ENCODE measurements at places on chromosomes 3 and 15.

DNA sequence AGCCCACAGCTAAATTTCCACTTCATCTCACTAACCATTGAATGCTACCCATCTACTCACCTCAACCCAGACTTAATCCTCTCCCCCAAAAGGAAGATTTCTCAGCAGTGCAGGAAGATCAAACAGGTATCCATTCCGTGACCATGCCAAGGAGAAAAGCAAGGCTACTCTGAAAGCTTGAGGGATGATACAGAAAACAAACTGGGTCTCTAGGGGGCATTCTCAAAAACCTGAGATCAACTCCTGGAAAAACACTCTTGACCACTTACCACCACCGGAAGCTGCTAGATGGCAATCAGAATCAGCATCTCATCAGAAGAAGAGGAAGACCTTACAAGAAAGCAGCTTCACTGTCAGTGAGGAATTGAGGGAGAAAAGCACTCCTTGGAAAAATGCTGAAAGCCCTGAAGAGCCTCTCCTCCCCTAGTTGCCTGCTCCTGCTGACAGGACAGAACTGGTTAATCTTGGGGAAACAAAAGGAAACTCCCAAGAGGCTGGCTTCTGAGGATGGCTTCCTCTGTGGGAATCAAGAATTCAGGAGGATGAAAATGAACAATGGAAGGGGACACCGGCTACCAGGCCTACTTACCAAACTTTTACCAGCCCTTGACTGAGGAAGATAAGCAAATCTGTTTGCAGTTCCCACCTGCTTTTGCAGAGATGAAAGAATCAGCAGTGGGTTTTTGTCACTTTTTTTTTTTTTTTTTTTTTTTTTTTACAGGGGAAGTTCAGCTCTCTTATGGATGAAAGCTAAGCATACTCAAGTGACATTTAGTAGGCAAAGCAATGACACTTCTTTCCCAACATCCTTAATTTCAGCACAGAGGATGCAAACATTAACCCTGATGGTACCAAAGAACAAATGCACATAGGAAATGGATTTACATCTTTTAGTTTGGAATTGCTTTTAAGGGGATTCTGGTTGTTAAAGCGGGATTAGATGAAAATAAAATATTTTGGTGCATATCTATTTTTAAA lies at the start of gene ATP8B4:
Gene ATP8B4, minus strand, starts transcription at position 171 of the 978 bp plus-strand sequence. CDS start 12,267 bp downstream, outside the sequence.
- no peak for DNase-seq

- DNase-seq: no peak
Observed at GRCh38 chr3:97694876-97695275, 69.7 kb upstream of the ARL6 start.

GRCh38 chr3:107028626-107029025 lies 348.6 kb upstream of the CCDC54 start:
- DNase-seq: no peak

- DNase-seq: no peak
Observed at GRCh38 chr3:160376681-160377080, 22.3 kb downstream of the IFT80 start.

GRCh38 chr3:130737622-130738021 lies 9.0 kb downstream of the PIK3R4 start:
- no peak for DNase-seq

DNA sequence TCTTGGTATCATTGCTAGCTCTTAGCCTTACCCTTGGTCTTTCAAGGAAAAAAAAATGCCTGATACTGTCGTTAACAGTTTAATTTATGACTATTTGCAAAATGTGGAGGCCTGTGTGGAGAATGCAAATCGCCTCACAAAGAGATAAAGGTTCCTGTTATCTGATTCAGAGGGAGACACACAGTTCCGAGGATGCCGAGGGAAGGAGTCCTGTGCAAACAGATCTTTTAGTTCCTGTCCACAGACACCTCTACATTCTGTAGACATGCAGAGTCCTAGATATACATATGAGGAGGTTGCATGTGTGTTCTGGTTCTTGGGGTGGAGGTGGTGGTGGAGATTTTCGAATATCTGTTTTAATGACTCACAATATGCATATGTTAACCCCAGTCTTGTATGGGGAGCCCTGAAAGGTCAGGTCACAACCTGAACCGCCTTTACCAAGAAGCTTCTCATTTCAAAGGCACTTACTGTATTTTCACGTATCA lies 5.7 kb downstream of the NR2F2 start:
- DNase-seq: no peak

- DNase-seq: no peak
Observed at GRCh38 chr3:5071061-5071460, 51.0 kb upstream of the ARL8B start.

- no peak for DNase-seq
Observed at GRCh38 chr3:197155046-197155445, 125.4 kb upstream of the MELTF start.

GRCh38 chr3:143671626-143672025 lies 176.6 kb downstream of the SLC9A9 start:
- no peak for DNase-seq

GRCh38 chr3:9201955-9202354 lies 47.5 kb downstream of the SRGAP3 start:
- no peak for DNase-seq

DNA sequence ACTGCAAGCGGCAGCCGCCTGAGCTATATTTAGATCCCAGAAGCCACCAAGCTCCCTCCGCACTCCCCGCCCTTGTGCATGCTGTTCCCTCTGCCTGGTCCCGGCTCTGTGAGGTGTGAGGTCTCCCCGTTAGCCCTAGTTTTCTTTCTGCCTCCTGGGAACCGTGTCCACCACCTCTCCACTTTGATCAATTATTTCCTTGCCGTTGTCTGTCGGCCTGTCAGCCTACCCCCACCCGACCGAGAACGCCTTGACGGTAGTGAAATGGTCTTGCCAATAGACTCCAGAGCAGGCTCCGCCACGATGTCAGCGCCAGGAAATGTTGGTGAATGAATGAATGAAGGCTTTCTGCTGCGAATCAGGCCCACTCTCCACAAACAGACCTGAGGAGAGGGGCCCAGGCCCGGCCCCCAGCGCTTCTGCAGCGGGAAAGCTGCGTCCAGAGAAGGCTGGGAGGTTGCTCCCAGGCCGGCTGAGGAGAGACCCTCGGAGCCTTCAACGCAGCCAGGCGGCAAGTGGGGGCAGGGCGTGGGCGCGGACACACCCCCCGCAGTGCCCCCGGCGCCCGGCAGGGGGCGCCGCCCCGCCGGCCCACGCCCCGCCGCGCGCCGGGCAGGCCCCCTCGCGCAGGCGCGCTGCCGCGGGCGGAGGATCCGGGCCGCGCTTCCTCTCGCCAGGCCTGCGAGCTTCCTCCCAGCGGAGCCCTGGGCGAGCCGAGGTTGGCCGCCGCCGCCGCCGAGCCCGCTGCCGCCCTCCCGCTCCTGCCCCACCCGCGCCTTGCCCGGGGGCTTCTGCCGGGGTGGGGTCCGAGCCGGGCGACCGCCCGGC lies at the start of gene CSK:
Gene CSK, plus strand, starts transcription at position 650 of the 828 bp plus-strand sequence. CDS start 16,218 bp downstream, outside the sequence.
- peak; percentile 58 for DNase-seq

GRCh38 chr15:25797936-25798901 lies 64.9 kb downstream of the ATP10A start:
- no peak for DNase-seq

DNA sequence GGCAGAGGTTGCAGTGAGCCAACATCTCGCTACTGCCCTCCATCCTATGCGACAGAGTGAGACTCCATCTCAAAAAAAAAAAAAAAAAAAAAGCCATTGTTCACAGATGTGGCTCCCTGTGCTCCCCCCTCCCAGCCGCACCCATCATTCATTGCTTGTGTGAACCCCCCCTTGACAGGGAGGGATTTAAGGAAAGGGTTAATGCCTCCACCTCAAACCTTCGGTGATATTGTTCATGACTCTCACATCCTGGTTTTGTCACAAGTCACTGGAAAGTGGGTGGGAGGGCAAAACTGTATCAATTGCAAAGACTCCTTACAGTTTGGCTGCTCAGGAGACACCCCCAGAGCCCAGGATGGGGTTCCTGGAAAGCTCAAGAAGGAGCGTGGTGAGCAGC lies 7.7 kb downstream of the SLC6A6 start:
- DNase-seq: no peak

DNA sequence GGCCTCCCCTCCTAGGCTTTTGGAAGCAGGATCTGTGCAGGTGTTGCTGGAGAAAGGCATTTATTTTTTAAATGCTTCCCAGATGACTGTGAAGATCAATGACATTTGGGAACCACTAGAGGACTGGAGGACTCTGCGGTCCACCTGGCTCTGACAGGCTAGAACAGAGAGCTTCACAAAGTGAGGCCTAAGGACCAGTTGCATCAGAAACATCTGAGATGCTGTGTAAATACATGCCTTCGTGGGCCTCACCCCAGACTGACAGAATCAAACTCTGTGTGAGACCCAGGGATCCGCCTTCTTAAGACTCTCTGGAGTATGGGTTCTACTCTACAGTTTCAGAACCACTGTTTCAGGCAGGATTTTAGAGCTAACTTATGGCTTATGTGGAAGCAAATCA lies 105.0 kb upstream of the ICE2 start:
- no peak for DNase-seq

GRCh38 chr3:131393051-131393450 lies 11.5 kb downstream of the NUDT16 start:
- no peak for DNase-seq

- no peak for DNase-seq
Observed at GRCh38 chr3:126938520-126939337, 44.2 kb upstream of the PLXNA1 start.

DNA sequence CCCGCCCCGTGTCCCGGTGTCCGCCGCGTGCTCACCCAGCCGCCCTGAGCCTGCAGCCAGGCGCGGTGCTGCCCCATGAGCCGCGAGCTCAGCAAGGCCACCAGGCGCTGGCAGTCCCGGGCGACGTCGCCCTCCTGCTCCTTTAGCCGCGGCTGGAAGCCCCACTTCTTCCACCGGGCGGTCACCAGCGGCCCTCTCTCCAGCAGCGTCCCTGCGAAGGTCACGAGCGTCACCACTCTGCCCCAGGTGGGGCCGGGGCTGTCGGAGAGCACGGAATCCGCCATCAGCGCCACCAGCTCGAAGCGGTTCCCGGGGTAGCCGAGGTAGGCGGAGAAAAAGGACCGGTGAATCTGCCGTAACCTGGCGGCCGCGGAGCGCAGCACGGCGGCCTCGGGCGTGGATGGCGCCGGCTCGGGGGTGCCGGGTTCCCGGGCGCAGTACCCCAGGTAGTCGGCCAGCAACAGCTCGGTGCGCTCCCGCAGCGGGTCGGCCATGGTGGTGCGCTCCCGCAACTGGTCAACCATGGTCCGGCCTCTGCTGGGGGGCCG lies 298 bp downstream of the BCL2L10 start:
- no peak for DNase-seq

GRCh38 chr3:147813256-147813655 lies 404.1 kb downstream of the ZIC1 start:
- no peak for DNase-seq

GRCh38 chr15:74168711-74169126 lies 4.8 kb upstream of the ISLR start:
- DNase-seq: no peak

- no peak for DNase-seq
Observed at GRCh38 chr3:23761440-23761896, 44.3 kb upstream of the UBE2E1 start.

GRCh38 chr3:151979906-151980305 lies 106.5 kb downstream of the SUCNR1 start:
- DNase-seq: no peak

DNA sequence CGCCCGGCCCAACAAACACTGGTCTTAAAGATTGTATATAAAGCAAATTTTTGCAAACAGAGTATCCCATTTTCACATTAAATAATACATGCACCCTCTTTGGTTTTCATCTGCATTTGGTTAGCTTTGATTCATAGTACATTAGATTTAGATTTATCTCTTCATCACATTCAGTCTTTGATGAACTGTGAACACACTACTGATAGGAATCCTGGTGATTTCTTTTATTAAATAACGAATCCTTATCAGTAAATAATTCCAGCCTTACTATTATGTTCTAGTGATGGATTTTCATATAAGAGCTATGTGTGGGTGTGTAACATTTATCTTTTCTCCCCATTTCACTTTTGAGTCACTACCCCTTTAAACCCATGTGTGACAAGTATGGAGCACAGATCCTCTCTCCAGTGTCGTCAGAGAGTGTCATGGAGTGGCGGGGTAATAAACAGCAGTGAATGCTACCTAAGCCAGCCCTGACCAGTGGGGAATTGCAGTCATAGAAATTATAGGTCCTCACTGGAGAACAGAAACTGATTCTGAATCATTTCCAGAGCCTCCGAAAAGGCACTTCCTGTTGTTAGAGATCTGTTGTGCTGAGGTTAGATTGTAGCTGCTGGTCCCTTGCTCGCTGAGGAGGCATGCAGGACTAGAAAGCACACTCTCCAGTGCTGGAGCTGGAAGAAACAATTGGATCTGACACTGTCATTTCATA lies 22.0 kb downstream of the SLC7A14 start:
- DNase-seq: no peak

DNA sequence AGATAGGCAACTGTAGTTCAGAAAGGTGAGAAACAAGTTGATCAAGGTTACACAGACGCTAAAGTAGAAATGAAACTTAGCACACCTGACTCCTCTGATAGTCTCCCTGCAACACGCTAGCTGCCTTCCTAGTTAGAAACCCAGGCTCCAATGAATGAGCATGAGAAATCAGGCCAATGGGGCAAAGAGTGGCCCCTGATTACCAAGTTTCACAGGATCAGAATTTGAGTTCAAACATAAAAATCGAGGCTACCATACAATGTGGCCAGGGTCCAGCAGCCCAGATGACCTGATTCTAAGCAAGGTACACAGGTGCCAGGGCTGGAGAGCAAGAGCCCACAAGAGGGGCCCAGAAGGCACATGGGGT lies 7.7 kb downstream of the PLD1 start:
- no peak for DNase-seq

GRCh38 chr3:4981294-4981664 lies 2.0 kb downstream of the BHLHE40 start:
- no peak for DNase-seq

DNA sequence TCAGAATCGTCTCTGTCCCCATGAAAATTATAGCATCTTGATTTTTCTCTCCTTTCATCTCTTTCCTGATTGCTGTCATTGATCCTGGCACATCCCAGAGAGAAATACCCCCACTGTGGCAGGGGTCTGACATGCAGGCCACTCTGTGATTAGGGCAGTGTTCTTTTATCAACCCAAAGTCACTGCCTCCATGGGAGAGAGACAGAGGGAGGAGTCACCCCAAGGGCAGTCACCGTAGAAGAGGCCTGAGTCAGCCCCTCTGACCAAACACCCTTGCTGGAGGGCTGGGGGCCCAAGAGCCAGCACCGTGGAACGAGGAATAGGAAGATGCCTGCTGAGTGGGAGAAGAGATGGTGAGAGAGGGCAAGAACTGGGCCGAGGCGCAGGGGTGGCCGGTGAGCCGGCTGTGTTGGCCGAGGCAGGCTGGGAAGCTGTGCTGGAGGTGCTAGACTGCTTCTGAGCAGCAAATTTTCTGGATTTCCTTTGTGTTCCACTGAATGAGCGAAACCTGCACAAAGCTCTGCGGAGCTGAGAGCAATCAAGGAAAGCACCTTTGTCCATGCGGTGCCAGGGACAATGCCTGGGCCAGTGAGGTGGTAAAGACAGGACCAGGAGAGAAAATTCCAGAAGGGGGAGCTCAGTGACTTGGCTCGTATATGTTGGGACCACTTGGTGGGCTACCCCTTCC lies 103.8 kb downstream of the ADCY5 start:
- no peak for DNase-seq

DNA sequence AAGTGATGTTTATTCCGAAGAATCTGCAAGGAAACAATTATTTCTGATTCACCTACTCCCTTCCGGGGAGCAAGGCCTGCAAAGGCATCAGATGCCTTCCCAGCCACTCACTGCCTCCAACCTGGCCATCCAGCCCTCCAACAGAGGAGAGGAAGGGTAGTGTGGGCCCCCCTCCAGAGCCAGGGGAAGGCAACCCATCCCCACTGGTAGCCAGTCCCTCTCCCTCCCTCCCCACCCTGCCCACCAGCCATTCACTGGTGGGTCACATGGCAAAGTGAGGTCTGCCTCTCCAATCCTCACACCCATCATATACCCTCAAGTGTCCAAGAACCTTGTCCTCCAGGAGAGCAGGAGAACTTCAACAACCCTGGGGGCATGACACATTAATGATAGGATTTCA lies 2.4 kb upstream of the VIPR1 start:
- DNase-seq: no peak

All from caudate nucleus (tissue), 63 donors.